ENCODE measurements at places on chromosomes 5 and 9.

DNA sequence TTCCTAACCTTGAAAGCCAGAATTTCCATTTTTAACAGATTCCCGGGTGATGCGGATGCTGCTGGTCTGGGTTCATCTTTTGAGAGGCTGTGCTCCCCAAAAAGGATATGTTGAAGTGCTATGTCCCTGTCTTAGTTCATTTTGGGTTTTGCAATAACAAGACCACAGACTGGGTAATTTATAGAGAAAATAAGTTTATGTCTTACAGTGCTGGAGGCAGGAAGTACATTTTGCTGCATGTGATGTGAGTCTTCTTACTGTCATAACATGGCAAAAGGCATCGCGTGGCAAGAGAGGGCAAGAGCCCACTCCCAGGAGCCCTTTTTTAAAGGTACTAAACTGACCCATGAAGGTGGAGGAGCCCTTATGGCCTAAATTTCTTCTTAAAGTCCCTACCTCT is 114.1 kb downstream of the DAPK1 start:
- DNase-seq = no peak

DNA sequence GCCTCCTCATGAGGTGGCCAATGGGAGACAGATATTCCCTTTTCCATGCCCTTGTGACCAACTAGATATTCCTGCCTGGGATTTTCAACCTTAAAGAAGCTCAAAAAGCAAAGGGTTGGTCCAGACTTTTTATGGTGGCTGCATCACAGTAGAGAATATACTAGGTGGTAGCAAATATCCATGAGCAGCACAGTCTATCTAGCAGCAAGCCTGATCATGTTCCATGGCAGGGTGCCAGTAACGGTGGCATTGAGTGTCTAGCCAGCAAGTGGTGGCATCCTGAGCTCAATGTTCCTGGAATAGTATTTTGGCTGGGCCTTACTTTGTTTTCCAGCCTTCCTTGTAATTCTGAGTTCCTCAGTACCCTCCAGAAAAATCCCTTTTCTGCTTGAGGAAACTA is 25.8 kb downstream of the CDC25C start:
- DNase-seq = no peak

- DNase-seq = no peak
Observed at GRCh38 chr9:75000835-75001234, 27.3 kb downstream of the CARNMT1 start.

GRCh38 chr9:3553076-3553765 is 27.4 kb upstream of the RFX3 start:
- no peak for DNase-seq

GRCh38 chr5:140245926-140246325 is 57.0 kb downstream of the PFDN1 start:
- no peak for DNase-seq

- peak; percentile 14 for DNase-seq
Observed at GRCh38 chr5:17216176-17216973, 1.1 kb upstream of the BASP1 start.

- DNase-seq = no peak
Observed at GRCh38 chr5:44952376-44952775, 143.6 kb downstream of the MRPS30 start.

DNA sequence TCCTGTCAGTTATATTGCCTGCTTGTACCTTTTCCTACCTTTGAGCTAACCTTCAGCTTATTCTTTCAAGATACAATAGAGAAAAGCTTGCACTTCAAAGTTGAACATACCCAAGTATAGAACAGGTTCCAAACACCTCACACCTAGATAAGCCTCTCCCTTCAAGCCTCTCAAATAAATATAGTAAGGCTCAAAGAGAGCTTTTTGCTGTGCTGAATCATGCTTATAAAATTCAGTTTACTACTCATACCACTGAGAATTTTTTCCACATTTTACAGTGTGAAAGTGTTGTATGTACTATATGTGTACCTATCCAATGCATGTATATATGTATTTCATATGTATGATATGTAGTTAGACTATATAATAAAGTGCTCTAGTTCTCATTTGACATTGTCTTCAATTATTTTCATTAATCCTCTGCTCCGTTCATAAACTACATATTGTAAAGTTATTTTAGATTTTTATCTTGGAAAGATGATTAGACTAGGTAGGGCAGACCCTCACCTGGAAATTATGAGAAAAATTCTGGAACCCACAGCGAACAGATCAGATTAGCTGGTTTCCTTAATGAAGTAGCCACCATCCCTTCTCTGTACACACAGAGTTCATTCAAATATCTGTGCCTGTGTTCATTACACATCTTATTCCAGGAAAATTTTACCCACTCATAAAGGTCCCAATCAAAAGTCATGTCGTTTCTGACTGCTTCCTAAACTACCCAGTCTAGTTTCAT is 149.2 kb upstream of the RGMB start:
- no peak for DNase-seq

- no peak for DNase-seq
Observed at GRCh38 chr5:82911910-82912309, 165.3 kb downstream of the TMEM167A start.

GRCh38 chr5:134540747-134541733 is 15.6 kb downstream of the JADE2 start:
- no peak for DNase-seq

DNA sequence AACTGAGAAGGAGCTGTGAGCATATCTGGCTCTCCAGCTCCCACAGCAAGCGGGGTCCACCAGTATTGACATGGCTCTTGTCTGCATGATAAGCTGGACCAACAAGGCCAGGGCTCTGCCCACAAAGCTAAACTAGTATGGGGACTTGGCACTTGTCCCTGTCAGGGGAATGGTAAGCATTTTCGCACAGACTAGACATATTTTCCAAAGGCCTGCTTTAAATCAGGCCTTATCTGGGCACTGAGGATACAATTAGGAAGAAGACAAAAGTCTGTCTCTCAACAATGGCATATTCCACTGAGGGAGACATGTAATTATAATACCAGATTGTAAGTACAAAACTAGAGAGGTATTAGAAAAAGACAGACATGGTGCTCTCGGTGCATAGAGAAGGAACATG is 32.1 kb downstream of the CSF2 start:
- DNase-seq = no peak

DNA sequence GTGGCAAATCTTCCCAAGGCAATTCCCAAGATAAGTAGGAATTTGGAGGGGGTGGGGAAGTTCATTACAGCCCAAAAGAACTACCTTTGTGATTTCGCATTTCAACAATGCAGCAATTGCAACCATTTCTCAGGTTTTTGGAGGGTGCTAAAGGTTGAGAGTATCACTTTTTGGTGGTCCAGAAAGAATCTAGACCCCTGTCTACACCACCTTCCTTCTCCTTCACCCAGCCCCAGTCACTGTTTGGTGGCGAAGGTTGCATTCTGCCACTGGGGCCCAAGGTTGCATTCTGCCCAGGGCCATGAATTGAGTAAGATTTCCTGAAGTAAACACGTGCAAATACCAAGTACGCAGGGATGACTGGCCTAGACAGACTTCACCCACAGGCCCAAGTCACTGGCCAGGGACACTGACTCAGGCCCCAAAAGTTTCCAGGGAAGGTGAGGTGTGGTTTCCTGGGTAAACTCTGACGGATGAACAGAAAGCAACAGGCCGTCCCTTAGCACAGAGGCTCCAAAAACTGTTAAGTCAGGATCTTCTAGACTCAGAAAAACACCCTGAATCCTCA is 5.7 kb downstream of the PDE6A start:
- DNase-seq = no peak

- DNase-seq = no peak
Observed at GRCh38 chr5:91296674-91297143, 86.4 kb downstream of the ARRDC3 start.

DNA sequence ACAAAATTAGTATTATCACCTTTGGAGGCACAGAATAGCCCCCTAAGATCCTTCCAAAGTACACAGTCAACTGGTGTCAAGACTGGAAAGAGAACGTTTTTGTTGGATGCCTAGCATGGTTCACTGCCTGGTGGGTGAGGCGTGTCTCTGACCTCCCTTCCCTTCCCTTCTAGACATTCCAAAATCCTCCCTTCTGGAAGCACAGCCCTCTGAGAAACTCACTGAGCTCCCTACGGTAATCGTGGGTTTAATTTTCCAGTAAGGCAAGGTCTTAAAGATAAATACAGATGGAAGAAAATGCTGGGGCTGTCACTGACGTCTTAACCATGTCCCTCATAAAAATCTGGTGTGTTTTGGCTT is 138.8 kb downstream of the LIFR start:
- DNase-seq = no peak

GRCh38 chr5:179797741-179798140 is 4.0 kb downstream of the LTC4S start:
- no peak for DNase-seq

DNA sequence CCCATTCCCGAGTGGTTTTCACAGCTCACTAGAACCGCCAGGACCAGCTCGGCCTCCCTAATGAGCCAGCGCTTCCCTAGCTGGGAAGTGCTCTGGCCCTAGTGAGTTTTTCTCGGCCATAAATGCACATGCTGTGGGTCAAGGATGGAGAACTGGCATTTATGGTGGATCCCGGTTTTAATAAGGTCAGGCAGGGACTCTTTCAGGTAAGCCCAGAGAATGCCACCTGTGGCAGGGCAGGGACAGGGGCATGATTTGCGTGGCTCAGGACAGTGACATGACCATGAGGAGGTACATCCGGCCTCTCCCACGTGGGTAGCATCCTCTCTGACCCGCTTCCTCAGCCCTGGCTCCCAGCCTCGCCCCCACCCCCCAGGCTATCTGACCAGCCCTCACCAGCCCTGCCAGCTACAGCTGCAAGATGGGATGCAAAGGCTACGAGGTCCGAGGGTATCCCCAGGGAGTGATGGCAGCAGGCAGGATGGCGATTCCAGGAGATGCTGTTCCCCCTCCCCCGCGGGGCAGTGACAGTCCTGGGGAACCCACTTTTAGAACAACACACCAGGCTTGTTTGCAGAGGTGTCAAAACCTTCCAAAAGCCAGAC is 60.3 kb upstream of the ADAMTS2 start:
- DNase-seq = no peak

DNA sequence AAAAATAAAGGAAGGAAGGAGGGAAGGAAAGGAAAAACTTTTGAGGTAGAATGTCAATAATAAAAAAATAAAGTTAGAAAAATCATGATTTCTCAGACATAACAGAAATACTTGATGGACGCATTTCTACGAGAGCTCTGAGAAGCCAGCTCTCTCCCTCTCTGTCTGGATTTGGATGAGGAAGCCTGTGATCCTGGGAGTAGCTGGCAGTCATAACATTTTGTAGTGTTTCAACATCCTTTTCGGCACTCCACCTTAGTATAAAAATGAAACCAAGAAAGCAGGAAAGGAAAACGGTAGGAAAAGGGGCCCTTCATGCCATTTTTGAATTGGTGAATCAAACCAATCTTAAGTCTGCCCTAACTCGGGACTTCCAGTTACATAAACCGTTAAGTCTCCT is 321.3 kb downstream of the EPB41L4A start:
- no peak for DNase-seq

DNA sequence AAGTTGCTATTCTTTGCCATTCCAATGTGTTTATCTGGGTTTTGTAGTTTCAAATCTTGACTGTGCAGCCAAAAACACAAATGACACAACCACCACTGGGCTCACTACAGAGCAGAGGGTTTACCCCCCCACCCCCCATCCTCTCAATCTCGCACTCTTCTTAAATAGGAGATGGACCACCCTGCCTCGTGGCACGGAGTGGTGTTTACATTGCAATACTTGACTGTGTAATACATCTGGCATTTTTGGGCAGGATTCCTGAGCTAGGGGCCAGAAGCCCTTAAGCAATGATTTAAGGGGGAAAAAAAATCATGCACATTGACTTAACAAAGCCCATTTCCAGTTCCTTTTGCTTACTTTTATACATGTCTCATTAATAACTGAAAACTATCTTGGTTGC is 19.0 kb downstream of the PTCH1 start:
- DNase-seq = no peak

GRCh38 chr5:178399701-178400095 is 167.1 kb upstream of the PHYKPL start:
- no peak for DNase-seq

DNA sequence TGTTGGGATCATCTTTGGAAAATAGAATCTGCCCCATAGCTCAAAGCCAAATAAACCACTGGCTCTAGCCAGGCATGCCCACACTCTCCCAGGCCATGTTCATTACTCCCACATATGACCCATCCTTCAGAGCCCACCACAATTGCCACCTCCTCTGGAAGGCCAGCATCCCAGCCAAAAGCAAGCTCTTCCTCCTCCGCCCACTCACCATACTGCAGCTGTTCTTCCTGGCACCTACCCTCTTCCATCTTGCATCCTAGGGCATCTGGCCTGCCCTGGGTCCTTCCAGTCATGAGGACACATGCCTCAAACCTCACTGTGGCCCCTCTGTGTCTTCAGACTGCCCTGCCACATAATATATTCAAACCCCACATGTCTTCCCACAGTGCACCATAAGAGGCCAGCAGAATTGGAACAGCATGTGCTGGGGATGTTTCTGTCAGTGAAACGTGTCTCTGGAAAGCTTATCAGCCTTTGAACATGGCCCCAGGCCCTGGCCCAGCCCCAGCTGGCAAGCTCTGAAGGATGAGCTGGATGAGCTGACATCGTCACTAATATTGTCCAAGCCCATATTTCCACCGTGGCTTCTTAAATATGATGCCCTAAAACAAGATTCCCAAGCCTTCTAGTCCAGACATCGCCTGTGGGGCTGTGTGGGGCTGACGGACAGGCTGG is 230.8 kb downstream of the AGTPBP1 start:
- DNase-seq = no peak

GRCh38 chr5:62030326-62030725 is 275.7 kb upstream of the KIF2A start:
- no peak for DNase-seq

DNA sequence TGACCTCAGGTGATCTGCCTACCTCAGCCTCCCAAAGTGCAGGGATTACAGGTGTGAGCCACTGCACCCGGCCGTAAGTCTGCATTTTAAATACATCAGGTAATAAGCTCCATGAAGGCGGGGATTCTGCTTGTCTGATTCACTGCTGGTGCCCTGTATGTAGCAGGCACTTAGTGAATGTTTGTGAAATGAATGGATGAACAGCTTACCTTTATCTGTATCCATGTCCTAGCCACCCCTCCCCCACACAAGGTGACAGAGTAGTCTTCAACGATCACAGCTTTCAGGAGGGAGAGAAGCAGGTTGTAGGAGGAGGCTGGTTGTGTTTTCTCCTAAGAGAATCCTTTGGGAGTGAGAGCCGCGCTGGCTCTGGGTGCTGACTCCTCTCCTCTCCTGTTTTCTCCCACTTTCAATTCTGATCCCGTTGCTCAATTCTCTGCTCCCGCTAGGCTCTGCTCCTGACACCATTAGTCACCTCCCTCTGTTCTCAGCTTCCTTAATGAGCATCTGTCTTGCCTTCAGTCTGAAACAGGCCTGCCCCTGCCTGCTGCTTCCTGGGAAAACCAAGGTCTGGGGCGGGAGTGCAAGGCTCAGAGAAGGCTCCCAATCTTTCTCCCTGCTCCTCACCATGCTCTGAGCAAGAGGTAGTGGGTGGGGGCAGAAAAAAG is 88.8 kb upstream of the CTNNA1 start:
- DNase-seq = no peak

All from stimulated activated CD8-positive, alpha-beta memory T cell treated with anti-CD3 and anti-CD28 coated beads, Interleukin-7, amount 100 ng/mL, for 24 hours (primary cell).